ENCODE measurements at places on chromosomes 1 and 21.

DNA sequence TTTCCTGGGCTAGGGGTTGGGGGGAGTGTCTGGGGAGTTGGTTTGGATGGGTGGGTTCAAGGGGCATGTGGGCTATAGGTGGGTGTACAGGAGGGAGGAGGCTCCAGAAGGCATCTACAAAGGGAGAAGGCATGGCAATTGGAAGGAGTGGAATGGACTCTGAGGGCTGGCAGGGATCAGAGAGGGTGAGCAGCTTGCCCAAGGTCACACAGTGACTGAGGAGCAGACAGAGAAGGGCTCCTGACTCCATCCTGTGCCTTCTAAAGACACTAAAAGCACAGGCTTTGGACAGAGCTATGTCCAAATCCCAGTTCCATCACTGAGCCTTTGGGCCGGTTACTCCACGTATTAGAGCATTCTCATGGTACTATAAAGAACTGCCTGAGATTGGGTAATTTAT, 151.8 kb downstream of the PTPRU start:
- DNase-seq, result no peak

GRCh38 chr1:173295995-173296394, 88.9 kb upstream of the TNFSF4 start:
- DNase-seq, result no peak

DNA sequence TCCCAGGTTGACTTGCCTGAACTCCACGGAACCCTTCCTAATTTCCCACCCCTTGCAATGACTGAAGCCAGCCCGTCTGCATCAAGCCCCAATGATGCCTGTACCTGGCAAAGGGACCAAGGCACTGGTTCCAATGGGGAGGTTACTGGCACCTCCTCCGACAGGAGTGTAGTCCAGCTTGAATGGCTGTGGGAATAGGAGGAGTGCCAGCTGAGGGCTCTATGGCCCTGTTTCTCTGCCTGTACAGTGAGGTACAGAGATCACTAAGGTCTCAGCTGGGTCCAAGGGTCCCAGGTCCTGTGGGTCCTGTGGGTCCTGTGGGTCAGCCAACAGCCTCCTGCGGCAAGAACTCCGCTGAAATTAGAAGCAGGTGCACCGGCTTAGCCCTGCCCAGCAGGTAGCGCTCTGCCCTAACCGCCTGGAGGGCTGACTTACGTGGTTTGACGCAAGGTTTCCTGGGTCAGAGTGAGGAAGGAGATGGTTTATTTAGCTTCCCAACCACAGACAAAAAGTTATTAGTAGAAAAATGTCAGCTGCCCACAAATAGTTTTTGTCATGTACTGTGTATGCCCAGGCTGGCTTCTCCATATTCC, 9.9 kb upstream of the SPRR4 start:
- DNase-seq, result no peak

DNA sequence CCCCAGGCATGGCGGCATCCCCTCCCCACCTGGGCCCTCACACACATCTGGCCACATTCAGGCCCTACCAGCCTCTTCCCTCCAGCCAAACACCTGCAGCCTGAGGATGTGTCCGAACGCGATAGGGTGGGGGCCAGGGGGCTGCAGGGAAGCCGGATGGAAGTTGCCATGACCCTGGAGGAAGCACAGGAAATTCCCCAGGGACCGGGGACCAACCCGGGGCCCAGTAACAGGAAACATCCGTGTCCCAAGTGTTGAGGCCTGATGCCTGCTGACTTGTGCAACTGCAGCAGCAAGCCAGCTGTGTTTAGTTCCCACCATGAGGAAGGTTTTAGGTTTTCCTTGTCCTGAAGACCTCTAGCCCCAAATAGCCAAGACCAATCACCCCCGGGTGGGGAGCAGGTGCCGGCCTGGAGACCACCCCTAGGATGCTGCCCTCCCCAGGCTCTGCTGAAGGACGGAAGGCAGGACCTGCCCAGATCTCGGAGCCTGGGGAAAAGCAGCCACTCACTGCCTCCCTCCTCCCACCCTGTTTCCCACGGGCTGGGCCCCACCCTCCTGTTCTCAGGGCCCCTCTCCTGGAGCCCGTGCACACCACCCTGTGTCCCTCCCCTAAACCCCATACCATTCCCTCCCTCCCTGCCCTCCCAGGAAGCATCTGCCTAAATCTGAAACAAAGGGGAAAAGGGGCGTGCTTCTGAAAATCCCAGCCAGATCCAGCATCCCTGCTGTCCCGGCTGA, 29.8 kb downstream of the MEGF6 start:
- DNase-seq, result no peak

- peak; percentile 63 for DNase-seq
Observed at GRCh38 chr1:83641796-83642443, 357.0 kb downstream of the TTLL7 start.

DNA sequence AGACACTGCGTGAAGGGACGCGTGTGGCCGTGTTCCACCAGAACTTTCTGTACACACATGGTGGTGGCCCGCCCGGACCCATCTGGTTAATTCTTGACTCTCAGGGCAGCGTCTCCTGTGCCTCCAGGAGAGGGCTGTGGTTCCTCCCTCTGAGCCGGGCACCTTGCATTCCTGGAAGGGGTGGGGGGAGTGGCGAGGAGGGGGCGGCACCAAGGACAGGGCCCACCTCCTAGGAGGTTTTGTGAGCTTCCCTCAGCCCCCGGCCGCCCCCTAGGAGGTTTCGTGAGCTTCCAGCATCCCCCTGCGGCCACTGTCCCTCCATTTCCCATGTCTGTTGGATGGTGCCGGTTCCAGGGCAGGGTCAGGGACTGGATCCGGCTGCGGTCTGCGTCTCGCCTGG, 28.9 kb downstream of the FAAP20 start:
- no peak for DNase-seq

DNA sequence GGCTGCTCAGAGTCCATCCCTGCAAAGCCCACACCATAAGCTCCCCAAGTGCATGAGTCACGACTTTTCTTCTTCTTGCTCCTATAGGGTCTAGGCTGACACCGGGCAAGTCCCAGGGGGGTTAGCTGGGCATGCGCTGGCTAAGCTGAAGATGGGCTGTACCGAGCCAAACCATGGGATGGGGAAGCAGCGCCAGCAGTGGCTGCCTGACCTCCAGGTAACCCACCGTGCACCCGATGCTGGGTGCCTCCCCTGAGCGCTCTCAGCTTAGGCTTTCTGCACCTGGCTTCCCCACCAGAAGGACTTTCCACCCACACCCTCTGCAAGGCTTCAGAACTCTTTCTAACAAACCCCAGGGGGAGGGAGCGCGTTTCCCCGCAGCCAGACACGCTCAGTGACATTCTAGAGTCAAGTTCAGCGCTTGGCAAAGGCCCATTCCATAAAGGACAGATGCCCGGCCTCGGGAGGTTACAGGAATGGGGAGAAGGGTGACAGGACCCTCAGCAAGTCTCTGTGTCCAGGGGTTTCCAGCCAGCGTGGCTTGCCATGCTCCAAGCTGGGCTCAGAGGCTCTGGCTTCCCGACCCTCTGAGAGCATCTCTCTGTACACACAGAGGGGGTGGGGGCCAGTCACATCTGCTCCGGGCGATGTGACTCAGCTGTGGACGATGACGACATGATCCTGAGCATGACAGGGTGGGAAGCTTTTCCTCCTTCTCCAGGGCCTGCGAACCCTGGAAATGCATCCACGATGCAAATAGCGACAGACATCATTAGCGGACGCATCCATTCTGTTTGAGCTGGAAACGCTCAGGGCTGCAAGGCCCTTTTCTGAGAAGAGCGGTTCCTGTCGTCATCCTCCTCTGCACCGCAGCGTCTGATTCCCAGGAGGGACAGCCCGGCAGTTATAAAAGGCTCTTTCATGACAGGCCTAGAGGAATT, 107.8 kb downstream of the SIK1 start:
- peak; percentile 78 for DNase-seq

DNA sequence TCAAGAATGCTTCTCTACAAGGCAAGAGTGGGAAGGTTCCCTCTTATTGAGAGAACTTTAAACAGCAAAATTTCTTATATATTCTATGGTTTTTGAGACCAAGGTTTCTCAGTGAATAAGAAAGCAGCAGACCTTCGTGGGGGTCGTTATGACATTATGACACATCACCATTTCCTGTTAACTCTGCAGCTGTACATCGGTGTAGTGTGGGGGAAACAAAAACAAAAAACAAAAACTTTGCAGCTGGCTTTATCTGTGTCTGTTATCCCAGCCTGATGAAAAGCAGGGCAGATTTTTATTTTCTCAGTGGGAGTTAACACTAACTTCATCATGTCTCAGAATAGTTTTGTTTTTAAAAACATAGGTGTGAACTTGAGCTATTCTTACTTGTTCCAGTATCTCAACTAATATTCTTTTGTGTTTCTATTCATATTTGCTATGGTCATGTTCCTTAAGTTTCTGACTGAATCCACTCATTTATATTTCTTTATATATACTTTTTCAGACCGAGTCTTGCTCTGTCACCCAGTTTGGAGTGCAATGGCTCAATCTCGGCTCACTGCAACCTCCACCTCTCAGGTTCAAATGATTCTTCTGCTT, 2.1 kb downstream of the SDE2 start:
- DNase-seq, result no peak
